ENCODE measurements at places on chromosomes 13 and 19.

DNA sequence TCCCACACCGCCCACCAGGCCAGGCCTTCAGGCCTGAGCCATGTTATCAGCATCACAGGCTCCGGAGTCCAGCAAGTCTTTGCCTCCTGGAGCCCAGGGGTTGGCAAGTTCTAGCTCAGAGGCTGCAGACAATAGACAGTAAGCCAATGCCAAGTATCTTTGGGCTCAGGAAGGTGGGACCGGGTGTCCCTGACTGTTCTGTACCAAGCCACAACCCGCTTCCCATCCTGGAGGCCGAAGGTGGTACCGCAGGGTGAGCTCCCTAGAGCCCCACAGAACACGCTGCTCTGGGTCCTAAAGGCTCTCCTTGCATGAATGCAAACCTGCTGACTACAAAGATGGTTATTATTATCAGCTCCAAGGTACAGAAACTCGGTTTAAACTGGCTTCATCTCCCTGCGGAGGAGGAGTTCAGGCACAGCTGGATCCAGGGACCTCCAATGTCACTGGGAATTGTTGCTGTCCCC lies 5.5 kb upstream of the FSTL3 start:
- no peak for DNase-seq

- DNase-seq: no peak
Observed at GRCh38 chr13:42275098-42275471, 3.1 kb downstream of the AKAP11 start.

GRCh38 chr13:95754069-95754468 lies 77.1 kb downstream of the DNAJC3 start:
- peak; percentile 45 for DNase-seq

DNA sequence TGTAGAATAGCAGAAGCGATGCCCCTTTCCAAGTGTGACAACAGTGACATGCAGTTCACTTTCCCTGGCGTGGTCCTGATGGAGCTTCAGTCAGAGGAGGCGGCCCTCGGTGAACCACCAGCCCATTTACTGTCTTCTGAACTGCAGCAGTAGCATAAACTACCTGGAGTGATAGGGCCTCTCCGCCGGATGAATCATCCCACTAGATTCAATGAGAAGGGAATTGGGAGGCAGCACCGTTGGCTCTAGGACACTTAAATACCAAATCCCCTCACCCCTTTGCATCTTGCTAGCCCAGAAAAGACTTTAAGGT lies 112.8 kb upstream of the GPR12 start:
- no peak for DNase-seq

GRCh38 chr13:102779436-102780159 lies 6.0 kb upstream of the TEX30 start:
- DNase-seq: no peak

DNA sequence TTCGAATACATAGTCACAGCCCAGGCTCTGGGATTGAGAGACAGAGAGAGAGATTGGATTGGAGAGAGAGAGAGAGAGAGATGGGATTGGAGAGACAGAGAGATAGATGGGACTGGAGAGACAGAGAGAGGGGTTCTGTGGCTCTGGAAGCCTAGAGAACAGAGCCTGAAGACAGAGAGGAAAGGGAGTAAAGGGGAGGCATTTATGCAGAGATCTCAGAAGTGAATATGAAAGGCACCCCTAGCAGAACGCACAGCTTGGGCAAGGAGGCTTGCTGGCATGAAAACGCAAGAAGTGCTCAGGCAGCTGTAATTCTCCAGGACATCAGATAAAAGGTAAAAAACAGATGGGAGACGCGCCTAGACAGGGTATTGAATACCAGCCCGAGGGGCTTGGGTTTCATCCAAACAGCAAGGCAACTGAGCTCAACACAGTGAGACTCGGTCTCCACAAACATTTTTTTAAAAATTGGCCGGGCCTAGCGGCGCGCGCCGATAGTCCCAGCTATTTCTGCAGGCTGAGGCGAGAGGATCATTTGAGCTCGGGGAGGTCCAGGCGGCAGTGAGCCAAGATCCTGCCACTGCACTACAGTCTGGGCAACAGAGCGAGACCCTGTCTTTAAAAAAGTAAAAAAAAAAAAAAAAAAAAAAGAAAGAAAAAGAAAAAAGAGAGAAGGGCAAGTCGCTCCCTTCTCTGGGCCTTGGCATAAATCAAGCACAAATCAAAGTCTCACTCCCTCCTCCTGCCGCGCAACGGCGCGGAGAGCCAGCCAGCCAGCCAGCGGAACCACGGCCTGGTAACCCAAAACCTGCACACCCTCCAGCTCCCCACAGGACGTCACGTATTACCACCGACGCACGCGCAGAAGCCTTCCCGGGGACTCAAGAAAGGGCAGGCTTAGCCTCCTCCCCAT lies 774 bp upstream of the PPP2R1A start:
- DNase-seq: no peak

DNA sequence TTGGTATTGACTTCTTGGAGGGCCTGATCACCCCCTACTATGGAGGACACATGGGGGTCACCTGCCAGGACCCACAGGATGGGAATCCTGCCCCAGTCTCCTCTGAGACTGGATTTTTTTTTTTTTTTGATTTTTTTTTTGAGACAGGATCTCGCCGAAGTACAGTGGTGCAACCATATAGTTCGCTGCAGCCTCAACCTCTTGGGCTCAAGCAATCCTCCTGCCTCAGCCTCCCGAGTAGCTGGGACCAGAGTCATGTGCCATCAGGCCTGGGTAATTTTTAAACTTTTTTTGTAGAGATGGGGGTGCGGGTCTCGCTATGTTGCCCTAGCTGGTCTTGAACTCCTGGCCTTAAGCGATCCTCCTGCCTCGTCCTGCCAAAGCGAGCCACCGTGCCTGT lies 14.2 kb upstream of the ADGRE5 start:
- DNase-seq: no peak

DNA sequence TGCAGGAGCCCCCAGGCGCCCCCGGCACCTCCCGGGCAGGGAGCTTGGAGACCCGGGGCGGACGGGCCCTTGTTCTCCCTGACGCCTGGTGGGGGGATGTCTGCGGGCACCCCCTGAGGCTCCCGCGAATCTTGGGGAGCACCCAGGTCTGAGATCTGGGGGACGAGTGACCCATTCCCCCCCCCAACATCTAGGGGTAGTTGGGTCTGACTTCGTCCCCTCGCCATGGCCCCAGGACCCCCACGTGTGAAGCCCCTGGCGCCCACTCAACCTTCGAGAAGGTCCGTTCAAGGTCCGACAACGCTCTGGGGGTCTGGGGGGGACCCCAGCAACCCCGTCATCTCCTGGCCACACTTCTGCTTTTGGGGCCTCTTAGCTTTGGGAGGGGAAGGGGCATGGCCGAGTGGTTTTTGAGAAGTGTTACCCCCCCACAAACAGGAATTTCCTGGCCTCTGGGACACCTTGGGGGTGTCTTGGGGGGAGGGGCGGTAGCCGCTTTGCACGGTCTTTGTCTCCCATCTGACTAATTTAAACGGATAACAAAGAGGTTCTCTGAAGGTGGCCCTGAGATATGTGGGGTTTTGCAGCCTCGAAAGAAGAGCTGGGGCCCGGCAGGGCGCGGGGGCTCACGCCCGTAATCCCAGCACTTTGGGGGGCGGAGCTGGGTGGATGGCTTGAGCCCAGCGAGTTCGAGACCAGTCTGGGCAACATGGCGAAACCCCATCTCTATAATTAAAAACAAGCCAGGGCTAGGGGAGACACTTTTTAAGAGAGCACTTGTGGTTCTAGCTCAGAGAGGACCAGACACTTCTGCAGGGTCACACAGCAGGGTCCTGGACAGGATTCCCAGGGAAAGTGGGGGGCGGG lies 608 bp downstream of the CNN2 start:
- no peak for DNase-seq

- no peak for DNase-seq
Observed at GRCh38 chr19:34577531-34578101, 96.1 kb downstream of the WTIP start.

GRCh38 chr19:33267706-33268105 lies 34.6 kb downstream of the CEBPA start:
- no peak for DNase-seq

GRCh38 chr13:31250435-31250834 lies 50.7 kb downstream of the B3GLCT start:
- no peak for DNase-seq

DNA sequence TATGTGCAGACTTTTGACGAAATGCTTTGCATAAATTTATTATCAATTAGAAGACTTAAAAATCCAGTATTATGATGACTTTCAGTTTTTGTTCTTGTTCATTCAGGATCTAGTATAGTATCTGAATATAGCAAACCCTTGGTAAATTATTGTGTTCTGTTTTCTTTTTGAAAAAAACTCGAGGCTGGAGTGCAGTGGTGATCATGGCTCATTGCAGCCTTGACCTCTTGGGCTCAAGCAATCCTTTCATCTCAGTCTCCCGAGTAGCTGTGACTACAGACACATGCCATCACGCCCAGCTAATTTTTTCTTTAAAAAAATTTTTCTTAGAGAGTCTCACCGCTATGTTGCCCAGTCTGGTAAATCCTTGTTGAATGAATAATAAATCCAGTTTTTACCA lies 4.6 kb downstream of the FARP1 start:
- DNase-seq: no peak

DNA sequence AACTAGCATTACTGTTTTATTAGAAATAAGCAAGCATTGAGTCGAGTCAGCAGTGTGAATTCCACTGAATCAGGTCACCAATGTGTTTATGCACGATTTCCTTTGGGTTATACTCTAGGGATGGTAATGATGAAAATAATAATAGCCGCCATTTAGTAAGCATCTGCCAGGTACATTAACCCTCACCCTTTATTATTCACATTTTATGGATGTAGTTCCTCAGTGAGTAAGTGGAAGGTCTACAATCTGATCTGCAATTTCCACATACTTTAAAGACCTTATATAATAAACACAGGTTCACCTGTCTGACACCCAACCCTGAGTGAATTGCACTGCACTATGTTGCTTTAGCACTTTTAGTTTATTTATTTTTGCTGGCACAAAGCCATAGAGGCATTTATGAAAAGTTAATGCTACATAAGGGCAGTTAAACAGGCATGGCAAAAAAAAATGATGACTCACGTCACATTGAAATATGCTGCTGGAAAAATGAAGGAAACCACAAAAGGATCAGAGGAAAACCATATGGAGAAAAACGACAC lies 122.4 kb downstream of the TRPC4 start:
- DNase-seq: no peak

- DNase-seq: no peak
Observed at GRCh38 chr19:6678690-6679109, 8.7 kb upstream of the TNFSF14 start.

DNA sequence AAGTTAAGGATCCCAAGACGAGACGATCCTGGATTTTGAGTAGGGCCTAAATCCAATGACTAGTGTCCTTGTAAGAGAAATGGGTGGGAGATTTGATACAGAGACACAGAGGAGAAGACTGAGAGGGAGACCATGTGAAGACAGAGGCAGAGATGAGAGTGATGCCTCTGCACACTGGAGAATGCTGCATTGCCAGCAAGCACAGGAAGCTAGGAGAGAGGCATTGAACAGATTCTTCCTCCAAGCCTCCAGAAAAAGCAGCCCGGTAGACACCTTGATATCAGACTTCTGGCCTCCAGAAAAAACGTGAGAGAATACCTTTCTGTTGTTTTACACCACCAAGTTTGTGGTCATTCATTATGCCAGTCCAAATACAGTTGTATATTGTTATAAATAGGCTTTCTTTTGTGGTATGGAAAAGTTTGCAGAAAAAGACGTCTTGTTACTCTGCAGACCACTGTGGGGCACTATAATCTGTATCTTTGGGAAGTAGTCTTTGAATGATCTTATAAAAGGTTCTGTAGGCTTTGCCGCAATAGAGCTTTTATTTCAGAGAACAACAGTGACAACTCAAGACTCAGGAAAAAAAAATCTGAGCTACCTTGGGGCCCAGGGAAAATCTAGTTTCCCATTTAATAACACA lies 17.9 kb upstream of the RFC3 start:
- no peak for DNase-seq

GRCh38 chr19:17794731-17795494 lies at the start of gene B3GNT3:
TSS of gene B3GNT3 (plus strand) at chr19:17795138. CDS start at chr19:17807808, 12,670 bp downstream.
- DNase-seq: no peak
